ENCODE measurements at places on chromosomes 5 and 9.

- no peak for DNase-seq
These were observed 252.3 kb downstream of the DNAH5 start for GRCh38 chr5:13692172-13692571.

DNA sequence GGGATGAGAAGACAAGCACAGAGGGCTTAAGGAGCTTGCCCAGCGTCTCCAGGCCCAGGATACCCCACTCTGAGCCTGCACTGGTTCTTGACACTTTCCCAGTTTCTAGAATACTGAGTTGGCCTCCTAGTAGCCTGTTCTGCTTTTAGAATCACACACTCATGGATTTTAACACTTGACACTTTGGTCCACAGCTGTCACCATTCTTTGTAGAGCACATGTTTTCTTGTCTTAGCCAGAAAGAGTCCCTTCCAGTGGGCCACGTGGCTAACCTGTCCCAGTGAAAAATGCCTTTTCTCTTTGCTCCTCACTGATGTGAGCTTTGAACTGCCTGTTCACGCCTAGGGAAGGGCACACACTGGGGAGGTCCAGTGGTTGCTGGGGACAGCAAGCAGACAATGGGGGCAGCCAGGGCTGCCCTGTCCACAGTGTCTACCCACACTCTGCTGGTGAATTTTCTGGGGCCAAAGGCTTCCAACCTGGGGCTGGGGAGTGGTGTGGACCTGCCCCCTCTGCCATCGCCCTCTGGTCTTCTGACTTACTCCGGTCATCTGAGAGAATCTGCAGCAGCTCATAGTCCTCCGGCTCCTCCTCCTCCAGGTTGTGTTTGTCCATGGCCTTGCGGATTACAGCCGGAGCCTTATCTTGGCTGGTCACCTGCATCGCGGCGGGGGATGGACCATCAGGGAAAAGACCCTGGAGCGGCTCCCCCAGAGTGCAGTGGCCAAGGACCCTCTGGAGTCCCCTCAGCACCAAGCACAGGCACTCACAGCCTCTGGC is 21.1 kb downstream of the RALGDS start:
- DNase-seq, result no peak

DNA sequence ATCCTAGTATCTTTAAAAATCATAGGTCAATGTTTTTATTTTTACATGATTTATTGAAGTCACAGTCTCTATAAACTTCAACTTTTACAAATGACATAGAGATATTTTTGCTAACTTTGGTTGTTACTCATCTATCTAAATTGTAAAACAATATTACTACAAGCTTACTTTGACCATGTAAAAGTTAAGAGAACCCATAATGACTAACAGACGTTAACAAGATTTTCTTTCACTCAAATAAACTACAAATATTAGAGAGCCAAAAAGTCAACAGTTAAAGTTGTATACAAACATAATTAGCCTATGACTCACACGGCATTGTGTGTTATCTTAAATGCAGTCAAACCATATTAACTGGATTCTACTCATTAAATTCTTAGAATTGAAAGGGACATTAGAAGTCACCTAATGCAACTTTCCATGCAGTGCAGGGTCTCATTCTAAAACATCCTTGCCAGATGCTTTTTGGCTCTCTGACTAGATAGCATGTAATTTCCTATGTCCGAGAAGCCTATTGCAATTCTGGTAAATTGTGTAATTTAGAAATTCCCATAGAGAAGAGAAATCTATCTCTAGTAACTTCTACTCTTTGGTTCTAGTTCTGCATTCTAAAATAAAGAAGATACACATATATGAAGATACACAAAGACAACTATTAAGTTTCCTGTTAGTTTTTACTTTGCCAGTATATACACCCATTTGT is 42.2 kb upstream of the UGT3A2 start:
- DNase-seq, result no peak

DNA sequence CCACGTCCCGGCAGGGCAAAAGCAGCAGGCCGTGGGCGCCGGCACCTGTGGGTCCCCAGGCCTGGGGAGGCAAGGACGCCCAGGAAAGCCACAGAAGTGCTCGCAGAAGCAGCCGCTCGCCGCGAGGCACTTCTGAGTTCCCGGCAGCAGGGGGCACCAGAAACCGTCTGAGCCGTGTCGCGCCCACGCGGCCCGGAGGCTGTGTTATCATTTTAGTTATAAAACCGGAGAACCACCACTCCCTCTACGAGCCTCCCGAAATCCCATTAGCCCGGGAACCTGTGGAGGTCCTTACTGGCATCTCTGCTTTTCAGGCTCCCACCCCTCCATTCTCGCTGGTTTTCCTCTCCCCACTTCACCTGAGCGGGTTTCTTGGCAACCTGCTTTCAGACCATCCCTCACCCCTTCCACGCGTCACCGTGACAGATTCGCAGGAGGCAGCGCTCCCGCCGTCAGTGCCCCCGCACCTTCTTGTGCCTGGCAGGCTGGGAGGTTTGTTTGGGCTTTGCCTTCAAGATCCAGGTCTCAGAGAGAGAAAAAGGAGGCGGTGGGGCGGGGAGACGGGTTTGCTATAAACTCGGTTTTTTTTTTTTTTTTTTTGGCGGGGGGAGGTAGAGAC is 2.3 kb downstream of the GDNF start:
- peak; percentile 71 for DNase-seq

DNA sequence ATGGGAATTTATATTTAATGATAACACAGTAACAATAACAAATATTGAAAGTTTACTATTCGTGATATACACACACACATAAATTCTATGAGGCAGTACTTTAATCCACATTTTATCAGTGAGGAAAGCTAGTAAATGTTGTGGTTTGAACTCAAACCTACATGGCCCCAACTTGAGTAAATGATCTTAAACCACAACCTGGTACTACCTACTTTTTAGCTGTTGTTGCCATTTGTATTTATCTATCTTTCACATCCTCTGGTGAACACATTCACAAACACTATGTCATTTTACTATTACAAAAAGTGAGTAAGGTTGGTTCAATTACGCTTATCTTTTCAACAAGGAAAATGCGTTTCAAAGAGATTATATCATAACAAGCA is 186.1 kb downstream of the SMC2 start:
- DNase-seq, result no peak

GRCh38 chr9:33703430-33704102 is 91.8 kb upstream of the PRSS3 start:
- DNase-seq, result no peak

DNA sequence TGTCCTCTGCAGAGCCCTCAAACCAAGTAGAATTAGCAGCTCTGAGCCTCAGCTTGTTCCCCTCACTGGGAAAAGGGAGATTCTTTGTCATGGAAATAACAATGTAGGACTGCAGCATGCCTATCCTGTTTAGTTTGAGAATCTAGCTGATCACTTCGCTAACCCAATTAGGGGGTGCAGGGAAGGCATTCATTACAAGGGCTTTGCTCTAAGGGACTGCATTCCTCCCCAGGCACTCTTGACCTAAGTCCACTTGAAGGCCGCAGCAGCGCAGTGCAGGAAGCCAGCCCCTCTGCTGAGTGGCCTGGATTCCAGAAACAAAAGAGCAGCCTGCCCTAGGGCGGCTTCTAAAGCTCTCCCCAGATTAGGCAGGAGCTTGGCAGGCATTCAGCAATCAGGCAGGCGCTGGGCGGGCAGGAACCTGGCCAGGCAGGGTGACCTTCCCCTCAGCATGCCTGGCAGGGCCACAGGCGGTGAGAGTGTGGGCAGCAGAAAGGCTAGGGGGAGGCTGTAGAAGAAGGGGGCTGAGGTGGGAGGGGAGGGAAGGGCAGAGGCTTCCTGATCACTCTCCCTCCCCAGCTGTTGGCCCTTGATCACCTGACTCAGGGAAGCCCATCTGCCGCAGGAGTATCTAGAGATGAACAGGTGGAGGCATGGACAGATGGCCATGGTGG is 24.8 kb downstream of the CCNJL start:
- DNase-seq, result peak; percentile 53

GRCh38 chr5:153050496-153051179 is 439.8 kb upstream of the GRIA1 start:
- no peak for DNase-seq

GRCh38 chr5:6158974-6159831 is 219.1 kb downstream of the MED10 start:
- no peak for DNase-seq

- DNase-seq, result no peak
These were observed 16.8 kb downstream of the C9orf72 start for GRCh38 chr9:27556470-27556869.

DNA sequence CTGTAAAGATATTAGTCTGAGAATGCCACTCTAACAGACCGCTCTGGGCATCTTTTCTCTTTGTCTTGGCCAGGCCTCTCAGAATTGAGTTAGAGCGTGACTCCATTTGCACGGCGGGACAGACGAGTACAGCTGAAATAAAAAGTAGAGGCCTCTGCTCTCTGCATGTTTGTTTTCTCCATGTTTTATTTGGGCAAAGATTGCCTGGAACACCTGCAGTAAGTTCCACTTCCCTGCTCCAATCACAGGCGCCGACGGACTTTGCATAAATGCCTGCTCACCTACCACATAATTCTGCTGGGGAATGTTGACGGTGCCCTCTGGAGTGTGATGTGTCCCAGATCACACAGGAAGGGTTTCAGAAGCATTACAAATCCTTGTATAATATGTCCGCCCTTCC is 10.6 kb downstream of the SPOCK1 start:
- no peak for DNase-seq

GRCh38 chr5:532521-533242 is 8.4 kb upstream of the SLC9A3 start:
- no peak for DNase-seq

DNA sequence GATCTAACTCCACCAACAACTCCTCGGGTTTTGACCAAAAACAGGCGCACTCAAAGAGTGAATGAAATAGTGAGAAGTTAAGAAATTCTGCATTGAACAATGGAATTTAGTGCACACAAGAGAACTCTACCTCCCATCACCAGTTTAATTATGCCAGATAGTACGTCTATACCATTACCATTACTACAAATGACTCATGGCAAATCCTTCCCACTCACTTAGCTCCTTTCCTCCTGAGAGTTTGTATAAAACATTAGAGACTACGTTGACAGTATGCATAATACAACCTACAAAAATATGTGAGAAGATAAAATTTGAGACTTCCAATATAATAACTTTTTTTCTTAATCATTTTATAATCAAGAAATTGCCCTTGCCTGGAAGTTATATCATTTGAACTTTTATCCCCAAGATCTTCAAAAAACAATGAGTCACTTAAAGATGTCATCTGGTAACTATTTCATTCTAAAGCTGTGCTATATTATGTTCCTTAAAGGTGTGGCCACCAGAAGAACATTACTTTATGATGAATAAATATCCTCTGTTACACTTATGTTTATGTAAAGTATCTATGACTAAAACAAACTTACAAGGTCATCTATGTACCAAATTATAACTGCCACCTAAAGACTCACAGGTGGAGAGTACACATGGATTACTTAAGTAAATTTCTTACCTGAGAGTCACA is 297.9 kb upstream of the PTGER4 start:
- DNase-seq, result no peak

- no peak for DNase-seq
These were observed 5.4 kb upstream of the RABL6 start for GRCh38 chr9:136802321-136802720.

- DNase-seq, result no peak
These were observed 970.8 kb downstream of the DTWD2 start for GRCh38 chr5:118017536-118017935.

GRCh38 chr5:142235870-142236672 is 88.8 kb downstream of the SPRY4 start:
- no peak for DNase-seq

DNA sequence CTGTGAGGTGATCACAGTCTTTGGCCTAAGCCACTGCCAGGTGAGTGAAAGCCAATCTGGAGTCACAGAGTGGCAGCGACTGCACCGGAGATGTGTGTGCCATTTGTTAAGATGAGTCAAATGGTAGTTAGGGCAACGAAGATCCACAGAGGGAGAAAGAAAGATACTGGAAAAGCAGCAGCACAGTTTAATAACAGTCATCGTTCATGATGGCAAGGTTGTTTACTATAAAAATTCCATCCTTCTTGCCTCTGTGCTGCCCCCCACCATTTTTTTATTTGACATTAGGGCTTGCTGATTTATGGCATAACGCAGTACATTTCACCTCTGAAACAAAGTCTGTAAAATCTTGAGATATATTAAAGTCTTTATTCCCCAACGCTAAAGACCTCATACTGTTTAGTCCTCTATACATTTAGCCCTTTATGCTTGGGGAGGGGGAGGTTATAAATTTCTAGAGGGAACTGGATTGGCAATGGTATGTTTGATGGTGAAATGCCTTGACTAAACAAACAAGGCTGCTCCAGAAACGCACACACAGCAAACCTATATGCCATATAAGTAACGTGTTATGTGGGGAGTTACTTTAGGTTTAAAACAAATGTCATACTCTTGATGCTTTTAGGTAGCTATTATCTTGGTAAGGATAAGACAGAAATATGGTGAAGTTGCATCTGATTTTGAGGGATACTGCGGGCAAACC is 55.8 kb upstream of the ABL1 start:
- DNase-seq, result no peak

DNA sequence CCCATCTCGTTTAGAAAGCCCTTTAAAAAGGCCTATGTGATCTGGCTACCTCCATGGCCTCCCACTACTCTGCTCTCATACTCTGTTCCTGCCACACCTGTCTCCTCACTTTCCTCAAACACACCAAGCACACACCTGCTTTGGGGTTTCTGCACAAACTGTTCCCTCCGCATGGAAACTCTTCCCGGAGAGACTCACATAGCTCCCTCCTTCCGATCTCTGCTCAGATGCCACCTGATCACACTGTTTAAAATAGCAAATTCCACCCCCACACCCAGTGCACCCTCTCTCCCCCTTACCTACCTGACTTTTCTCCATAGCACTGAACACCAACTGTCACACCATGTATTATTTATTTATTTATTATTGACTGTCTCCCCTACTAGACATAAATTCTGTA is 84.0 kb upstream of the NR4A3 start:
- no peak for DNase-seq

GRCh38 chr5:96930058-96930457 is 5.8 kb upstream of the LNPEP start:
- DNase-seq, result no peak

DNA sequence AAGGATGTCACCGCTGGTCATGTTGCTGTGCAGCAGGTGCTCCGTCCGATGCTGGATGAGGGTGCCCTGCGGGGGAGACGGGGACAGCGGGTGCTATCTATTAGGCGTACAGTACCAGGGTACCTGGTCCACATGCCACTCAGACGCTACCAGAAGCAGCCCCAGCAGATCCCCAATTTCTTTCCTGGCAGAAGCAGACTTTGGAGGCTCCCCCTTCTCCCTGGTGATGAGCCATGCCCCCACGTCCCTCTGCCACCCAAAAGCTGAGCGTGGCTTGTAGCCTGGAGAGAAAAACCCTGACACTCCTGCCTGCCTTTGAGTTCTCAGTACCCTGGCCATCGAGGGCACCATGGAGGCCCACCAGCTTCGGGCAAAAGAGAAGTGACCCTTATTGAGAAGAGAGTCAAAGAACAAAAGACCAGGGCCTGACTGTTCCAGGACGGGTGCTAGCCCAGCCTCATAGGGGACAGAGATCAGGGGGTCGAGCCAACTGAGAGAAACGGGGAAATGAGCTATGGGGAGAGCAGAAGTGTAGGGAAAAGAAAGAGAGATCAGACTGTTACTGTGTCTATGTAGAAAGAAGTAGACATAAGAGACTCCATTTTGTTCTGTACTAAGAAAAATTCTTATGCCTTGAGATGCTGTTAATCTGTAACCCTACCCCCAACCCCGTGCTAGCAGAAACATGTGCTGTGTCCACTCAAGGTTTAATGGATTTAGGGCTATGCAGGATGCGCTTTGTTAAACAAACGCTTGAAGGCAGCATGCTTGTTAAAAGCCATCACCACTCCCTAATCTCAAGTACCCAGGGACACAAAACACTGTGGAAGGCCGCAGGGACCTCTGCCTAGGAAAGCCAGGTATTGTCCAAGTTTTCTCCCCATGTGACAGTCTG is 62.0 kb upstream of the ZNF354B start:
- DNase-seq, result no peak

All from Peyer's patch (tissue), 4 donors.